Astrocyte (in vitro differentiated cells and primary cell): ENCODE measurements at places on chromosomes 7 and 10.

GRCh38 chr10:30422151-30422695 lies 11.8 kb upstream of the MAP3K8 start:
- no peak for DNase-seq

DNA sequence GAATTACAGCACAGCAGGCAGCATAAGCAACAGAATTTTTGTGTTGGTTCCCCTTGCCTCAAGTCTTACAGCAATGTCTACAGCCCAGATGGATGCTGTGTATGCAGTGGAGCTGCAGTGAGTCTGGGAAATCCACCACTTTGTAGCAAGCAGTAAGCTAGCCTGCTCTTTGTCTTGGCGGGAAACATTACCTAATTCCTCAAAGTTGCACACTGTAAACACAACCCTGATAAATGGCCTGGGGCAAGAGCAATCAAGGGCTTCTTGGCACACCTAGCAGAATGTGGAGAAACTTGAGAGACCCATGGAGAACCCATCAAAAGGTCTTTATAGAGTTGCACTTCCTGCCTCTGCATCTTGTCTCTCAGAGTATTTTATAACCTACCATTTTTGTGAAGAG lies 102.0 kb upstream of the FOXP2 start:
- no peak for DNase-seq

DNA sequence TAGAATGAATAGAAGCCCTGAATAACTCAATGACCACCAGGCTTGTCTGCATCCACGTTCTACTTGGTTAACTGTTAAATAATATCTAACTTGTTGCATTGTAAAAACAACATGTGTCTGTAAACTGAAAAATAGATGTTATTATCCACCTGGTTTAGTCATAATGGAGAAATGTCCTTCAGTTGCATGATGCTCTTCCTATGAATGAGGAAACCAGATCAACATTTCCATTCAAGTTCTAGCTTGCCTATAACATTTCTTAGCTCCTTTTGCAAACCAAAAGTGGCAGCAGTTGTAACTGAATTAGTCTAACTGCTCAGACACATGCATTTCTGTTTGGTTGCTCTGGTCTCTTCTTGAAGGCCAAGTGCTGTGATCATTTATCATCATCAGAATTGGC lies 62.9 kb upstream of the BET1 start:
- DNase-seq: no peak

DNA sequence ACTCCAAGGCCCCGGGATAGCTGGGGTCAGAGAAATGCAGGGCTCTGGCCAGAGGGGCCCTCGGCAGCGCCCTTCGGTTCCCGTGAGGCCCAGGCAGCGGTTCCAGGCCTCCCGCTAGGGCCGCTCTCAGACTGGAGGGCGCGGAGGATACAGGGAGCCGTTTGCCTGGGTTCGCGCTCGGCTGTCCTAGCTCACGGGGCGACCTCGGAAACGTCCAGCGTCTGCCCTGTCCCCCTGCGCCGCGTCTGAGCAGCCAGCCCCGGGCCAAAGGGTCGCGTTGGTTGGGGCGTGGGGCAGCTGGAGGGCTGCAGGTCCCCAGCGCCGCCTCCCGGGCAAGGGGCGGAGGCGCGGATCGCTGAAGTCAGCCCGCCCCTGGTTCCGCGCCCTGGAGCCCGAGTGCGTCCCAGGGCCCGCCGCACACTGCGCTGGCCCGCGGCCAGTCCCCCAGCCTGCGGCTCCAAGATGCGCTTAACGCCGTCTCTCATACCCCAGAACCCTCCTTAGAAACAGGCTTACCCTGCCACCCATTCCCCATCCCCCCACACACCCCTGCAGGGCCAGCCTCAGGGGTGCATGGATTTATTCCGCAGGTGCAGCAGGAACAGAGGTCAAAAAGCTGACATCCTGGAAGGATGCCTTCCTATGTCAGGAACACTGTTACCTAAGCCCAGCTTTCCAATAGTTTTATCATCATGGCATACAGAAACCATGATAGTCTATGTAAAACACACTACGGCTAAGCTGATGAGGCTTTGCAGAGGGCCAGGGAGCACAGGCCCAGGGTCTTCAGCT lies 22.1 kb upstream of the OPN4 start:
- DNase-seq: no peak

DNA sequence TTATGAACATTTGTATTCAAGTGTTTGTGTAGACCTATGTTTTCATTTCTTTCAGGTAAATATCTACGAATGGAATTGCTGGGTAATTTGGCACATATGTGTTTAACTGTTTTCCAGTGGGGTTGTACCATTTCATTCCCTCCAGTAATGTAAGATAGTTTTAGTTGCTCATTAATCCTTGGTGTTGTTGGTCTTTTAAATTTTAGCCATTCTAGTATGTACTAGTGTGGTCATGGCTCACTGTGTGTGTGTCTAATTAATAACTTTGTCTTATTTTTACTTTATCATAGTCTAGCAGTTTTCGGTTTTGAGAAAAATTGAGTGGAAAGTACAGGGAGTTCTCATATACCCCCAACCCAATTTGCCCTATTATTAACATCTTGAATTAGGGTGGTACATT lies 278.8 kb downstream of the CAMK1D start:
- no peak for DNase-seq

- no peak for DNase-seq
Measured at GRCh38 chr7:87369216-87369615, 23.8 kb downstream of the CROT start.

- DNase-seq: peak; percentile 19
Measured at GRCh38 chr7:118104812-118105441, 79.0 kb upstream of the LSM8 start.

DNA sequence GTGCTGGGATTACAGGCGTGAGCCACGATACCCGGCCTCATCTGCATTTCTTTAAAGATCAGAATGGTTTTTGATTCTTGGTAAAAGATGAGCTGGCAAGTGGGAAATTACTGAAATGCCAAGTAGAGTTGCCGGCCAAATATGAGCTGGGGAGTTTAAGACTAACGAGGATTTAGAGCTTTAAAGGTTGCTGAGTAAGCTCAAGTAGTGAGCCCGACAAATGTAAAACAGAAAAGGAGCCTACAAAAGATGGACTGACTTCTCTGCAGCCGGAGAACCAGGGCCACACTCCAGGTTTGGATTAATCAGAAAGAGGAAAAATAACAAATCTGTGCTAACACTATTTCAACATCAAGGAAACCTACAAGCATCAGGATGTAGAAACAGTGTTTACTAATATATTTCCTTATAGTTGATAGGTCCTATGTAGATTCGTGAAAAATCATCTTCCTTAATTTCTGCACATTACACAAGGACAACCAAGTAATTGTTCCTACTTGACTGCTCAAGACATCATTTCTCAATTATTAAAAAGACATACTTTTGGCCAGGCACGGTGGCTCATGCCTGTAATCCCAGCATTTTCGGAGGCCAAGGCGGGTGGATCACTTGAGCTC lies 49.6 kb downstream of the MPP7 start:
- DNase-seq: no peak

GRCh38 chr10:21019436-21019835 lies 122.3 kb upstream of the NEBL start:
- DNase-seq: no peak

DNA sequence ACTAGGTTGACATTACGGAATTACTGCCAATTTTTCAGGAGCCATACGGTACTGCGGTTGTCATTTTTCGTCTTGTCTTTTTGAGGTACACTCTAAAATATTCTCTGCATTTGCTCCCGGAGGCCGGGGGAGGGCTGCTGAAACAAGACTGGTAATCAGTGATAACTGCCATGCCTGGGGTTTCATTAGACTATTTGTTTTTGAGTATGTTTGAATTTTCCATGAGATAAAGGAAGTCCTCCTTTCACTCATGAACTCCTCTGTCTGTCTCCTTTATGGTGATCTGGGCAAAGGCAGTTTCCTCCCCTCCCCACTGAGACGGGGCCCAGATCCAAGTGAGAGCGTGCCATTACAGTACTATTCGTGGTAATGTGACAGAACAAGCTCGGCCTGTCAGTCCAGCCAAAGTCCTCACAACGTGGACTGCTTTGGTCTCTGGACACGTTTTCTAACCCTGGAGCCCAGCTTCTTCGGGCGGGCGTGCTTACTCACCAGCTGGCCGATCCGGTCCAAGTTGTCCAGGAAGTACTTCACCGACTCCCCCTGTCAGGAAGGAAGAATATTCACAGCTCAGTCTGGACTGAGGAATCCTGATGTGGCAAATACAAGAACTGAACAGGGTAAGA lies 45.1 kb downstream of the AMZ1 start:
- DNase-seq: peak; percentile 65

DNA sequence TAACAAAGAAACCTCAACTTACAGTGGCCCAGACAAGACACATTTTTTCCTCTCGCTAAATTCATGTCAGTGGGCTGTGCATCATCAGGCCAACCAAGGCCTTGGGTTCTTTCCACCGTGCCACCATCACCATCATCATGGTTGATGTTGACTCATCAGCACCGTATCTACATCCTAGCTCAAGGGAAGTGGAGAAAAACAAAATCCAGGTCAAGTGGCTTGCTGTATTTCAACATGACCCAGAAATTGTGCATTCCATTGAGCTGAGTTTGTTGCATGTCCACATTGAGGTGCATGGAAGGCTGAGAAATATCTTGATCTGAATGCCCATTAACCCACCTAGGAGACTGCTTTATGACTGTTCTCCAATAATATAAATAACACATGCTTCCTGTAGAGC lies 312.4 kb upstream of the CDC14C start:
- peak; percentile 2 for DNase-seq

DNA sequence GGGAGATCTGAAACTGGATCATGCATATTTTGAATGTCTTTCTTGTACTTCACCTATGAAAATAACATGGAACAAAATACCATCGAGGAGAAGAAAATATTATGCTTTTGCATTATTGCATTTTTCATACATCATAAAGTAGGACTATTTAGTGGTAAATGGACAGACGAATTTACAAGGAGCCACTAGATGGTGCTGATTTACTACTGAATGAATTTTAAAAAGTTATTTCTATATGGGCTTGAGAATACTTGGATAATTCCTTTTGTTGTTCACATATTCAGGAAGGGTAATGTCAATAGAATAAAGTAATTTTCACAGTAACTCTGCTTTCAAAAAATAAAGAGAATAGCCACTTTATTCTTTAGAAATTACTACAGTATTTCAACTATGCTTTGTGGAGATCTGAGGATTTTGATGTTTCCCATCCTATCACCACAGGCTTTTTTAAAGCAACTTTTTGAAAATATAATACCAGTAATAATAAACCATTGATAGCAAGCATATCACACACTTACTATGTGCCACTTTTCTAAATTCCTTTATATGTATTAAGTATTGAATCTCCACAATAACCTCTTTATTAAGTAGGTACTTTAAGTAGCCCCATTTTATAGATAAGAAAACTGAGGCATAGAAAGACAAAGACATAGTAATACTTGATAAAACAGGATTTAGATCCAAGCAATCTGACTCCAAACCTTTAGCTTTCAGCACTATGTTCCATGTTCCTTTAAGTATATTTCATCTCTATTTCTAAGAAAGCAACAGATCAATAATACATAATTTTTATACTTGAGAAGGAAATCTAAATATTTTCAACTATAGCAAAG lies 38.6 kb downstream of the NEBL start:
- DNase-seq: peak; percentile 27

- DNase-seq: no peak
Measured at GRCh38 chr10:75600833-75601232, 169.4 kb downstream of the LRMDA start.

DNA sequence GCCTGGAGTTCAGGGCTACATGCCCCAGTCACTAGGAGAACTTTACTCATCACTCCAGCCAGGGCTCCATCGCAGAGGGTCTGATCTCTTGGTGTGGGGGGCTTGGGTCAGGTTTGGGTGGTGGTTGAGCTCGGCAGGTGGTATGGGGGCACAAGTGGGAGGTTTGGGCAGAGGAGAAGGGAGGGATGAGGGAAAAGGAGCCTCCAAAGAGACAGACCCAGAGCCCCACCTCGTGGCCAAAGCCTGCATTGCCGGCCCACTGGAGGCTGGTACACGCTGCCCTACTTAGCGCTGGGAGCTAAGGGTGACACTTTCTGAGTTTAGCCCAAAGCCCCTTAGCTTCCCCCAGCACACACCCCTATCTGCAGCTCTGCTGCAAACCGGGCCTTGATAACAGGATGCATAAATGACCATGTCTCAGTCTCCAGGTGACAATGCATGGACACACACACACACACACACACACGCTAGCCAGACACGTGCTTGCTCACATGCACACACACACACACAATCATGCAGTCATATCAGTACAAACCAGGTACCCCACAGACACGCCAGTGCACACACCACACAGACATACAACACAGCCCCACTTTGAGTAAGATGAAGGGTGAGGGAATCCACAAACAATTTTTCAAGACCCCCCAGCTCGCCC lies 14.7 kb downstream of the LZTS2 start:
- DNase-seq: no peak

DNA sequence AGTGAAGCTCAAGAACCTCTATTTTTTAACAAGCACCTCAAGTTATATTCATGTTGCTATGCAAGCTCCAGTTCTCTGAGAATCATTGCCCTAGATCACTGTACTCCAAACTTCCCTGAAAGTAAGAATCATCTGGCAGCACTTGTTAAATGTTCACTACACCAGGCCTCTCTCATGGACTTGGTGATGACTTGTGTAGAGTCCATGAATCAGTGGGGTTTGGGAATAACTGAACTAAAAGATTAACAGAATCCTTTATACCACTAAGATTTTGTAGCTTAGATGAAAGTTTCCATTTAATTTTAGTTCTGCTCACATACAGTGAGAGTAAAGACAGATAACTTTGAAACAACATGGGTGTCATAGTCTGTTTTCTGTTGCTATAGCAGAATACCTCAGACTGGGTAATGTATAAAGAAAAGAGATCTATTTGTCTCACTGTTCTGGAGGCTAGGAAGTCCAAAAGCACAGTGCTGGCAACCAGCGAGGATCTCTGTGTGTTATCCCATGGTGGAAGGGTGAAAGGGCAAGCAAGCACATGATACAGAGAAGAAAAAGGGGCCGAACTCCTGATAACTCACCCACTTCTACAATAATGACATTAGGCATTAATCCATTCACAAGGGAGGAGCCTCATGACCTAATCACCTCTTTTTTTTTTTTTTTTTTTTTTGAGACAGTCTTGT lies 27.9 kb upstream of the AOAH start:
- DNase-seq: no peak

- no peak for DNase-seq
Measured at GRCh38 chr10:74213571-74214162, 62.6 kb downstream of the ADK start.

GRCh38 chr10:64726466-64726865 lies 1205.3 kb downstream of the REEP3 start:
- DNase-seq: no peak

DNA sequence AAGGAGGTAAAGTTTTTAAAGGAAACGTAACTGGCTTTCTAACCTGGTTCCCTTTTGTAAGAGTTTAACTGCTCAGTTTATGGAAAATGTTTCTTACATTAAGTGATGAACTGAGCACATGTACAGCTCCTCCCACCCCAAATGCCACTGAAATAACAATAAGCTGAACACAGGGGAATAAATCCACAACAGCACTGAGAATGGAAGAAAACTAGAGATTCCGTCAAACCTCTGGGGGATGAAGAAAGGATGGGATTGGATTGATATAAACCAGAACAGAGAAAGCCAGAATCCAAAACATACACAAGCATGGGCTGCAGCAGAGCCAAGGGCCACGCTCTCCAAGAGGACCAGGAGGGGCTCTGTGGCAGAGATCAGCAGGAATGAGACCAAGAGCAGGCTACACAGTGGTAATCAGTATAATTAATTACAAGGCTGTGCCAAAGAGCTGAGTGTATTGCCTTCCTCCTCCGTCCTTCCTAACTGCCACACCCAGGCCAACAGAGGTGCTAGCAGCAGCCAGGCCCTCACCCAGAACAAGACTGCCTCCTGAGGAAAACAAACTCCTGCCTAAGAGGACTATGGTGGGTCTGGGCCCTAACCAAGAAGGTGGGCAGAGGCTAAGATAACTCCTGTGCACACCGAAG lies 73.9 kb downstream of the KIAA1549 start:
- no peak for DNase-seq

- no peak for DNase-seq
Measured at GRCh38 chr7:132440151-132440550, 136.1 kb downstream of the PLXNA4 start.
